Right renal cortex interstitium (tissue), 3 donors: ENCODE measurements at places on chromosomes 2 and 18.

GRCh38 chr2:235383272-235383843, 110.5 kb upstream of the AGAP1 start:
- no peak for DNase-seq

DNA sequence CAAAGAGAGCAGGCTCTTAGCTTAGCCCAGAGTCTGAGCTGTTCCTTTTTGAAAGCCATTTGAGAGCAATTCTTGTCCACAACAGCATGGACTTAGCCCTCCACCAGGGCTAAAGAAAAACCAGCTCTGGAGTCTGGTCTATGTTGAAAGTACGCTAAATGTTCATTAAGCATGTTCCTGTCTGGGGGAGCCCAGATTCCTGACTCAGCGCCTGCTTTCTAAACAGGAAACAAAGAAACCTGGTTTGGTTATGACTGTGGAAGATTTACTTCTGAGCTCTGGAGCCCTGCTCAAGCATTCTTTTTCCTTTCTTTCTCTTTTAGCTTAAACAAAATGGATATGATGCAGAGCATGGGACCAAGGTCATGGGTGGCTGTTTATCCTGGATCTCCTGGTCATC, 279.8 kb downstream of the RBM43 start:
- DNase-seq = no peak

- no peak for DNase-seq
Measured at GRCh38 chr2:215528555-215528954, 92.7 kb upstream of the FN1 start.

- no peak for DNase-seq
Measured at GRCh38 chr2:53843595-53843994, 16.2 kb downstream of the GPR75 start.

DNA sequence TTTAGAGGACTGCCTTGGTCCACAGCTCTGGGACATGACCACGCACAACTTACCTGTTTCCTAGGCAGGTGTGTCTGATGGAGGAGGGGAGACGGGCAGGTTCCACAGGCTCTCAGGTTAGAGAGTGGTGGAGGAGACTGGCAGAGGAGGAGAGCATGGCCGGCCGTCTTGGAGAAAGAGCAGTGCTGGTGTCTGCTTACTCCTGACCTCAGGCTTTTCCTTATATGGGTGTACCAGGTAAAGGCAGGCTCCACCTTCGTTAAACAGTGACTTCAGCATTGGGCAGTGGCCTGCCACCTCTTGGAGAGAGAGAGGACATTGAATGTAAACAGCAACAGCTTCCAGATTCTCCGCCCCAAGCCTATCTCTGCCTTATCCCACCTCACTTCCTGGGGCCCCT, at the start of gene CAPN13:
Gene CAPN13, minus strand, starts transcription at position 198 of the 400 bp plus-strand sequence. CDS start 20,121 bp downstream, outside the sequence.
- DNase-seq = no peak

- no peak for DNase-seq
Measured at GRCh38 chr2:226623587-226624368, 175.8 kb downstream of the IRS1 start.

- DNase-seq = no peak
Measured at GRCh38 chr18:65547046-65547445, 203.8 kb upstream of the CDH7 start.

DNA sequence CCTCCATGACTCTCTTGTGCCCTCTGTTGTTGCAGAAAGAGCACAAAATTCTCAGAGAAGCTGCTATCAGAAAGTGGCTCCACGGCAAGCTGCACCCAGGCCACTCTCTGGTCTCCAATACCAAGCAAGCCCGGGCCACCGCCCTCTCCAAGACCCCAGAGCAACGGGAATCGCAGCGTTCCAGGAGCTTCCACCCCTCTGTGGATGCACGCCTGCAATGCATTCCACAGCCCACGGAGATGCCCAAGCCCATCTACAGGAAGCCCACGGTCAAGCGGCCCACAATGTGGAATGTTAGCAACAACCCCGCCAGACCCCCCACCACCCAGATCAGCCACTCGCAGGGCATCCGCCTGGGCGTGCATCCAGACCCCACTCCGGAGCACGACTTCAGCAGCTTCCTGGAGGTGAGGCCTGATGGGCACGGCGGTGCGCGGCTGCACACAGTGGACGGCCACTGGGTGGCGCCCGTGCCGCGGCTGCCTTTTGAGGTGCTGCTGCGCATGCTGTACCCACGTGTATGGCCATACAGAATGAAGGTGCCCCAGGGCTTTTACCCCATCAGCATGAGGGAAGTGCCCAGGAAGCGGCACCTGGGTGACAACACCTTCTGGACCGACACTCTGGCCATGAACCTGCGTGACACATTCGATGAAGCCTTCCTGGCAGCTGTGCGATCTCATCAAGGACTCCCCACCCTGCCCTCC, 6.3 kb downstream of the ANKRD53 start:
- no peak for DNase-seq

DNA sequence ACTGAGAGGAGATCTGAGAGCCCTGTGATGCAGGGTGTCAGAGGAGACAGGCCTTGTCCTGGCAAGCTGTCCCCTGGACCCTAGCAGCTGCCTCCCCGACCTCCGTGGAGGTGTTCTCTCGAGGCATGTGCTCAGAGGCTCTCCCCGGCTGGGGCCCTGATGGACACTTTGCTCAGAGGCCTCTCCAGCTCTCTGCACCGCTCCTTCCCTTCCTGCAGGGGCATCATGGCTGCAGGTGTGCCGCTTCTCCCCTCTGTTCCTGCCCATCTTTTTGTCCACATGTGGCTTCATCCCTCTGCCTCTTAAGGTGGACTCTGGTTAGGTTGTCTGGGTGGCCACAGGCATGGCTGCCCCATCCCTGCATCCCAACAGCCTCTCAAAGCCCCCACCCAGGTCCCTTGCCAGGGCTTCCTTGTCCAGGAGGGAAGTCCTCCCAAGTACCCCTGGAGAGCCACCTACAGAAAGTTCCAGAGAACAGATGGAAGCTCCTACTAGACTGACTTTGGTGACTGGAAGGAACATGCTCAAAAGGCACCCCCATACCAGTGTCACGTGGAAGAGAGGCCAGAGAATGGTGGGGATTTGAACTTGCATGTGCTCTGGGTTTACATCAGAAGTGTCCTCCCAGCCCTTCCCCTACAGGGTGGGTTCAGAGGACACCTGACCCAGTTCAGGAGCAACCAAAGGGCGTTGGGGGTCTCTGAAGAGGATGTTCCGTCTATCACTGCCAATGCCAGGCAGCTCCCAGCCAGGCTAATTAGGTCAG, 120.4 kb downstream of the KLHL29 start:
- no peak for DNase-seq

DNA sequence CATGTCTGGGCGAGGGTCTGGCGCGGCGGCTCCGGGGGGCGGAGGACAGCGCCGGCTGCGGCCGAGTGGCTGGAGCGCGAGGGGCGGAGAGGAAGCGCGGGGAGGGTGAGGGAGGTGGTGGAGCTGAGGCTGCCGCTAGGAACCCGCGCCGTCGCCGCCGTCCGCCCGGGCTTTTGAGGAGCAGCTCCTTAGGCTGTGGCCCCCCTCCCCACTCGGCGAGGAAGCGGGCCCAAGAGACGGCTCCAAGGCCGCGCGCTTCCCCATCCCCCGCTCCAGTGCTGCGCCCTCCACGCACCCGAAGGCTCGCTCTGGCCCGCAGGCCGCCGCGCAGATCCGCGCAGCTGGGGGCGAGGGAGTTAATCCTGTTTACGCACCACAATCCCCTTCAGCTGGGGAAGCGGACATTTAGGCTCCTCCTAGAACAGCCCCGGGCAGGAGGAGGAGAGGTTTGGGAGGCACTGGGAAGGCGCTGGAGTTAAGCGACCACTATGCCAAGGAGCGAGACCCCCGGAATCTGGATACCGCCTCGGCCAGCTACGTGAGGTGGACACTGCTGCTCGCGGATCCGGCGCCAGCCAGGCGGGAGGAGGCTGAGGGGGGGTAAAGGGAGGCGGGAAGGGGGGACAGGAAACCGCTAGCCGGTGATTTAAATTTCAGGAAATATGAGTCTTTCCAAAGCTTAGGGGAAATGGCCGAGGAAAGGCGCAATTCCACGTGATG, at the start of gene CNRIP1:
Gene CNRIP1, minus strand, starts transcription at position 552 of the 720 bp plus-strand sequence. Its CDS starts 549 bp downstream, at position 3.
- DNase-seq = peak; percentile 59

DNA sequence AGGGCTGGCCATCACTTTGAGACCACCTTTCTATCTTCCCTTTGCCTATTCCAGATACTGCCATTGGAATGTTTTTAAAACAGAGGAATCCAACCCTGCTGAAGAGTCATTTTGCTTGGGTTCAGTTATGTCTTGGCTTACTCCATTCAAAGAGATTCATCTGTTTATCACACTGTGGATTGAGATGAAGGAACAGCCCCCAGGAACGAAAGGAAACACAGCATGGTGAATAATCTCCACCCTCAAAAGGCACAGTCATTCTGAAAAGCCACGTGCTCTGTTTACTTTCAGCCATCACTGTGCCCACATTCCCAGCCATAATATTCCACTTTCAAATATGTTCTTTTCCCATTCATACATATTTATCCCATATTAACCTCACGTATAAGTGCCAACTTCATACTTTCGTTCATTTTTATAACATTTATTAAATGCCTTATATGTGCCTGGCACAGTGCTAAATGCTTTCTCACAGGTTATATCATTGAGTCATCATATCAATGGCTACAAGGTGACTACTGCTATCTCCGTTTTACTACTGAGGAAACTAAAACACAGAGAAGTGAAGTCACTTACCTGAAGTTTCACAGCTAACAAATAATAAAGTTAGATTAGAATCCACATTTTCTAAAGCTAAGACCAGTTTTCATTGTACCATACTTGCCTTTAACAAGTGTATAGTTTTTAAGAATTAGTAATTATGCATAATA, 143.6 kb downstream of the OSR1 start:
- DNase-seq = no peak

GRCh38 chr18:22841840-22842239, 91.3 kb upstream of the RBBP8 start:
- DNase-seq = no peak

GRCh38 chr2:23107327-23107941, 277.5 kb upstream of the KLHL29 start:
- no peak for DNase-seq

GRCh38 chr2:65121-65520, 18.8 kb upstream of the FAM110C start:
- no peak for DNase-seq

DNA sequence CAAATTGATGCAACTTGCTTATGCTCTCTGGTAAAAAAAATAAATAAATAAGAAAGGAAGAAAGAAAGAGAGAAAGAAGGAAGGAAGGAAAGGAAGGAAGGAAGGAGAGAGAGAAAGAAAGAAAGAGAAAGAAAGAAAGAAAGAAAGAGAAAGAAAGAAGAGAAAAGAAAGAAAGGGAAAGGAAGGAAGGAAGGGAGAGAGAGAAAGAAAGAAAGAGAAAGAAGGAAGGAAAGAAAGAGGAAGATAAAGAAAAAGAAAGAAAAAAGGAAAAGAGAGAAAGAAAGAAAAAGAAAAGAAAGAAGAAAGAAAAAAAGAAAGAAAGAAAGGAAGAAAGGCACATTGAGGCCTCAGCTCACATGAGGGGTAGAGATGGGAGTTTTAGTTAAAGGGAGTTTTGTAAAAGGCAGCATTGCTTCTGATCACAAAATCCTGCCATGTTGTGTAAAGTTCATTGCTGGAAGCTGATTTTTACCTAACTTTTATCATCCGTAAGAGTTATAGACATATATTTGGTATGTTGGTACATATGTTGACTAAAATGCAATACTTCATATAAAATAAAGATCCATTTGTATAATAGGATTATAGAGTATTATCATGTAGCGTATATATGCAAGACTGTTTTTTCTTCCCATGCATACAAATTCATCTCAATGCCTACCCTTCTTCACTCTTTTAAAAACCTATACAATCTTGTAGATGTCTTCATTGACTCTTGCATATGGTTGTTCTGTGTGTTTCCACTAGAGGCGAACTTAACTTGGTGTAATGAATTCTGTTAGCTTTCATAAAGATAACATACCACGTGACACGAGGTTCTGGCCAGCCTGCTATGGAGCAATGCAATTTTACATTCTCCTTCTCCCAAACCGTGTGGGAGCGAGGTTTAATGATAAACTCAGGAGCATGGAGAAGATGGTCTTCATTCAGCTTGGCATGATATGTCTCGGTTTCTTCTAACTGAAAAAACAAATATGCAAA, 32.8 kb downstream of the MYOM1 start:
- no peak for DNase-seq

GRCh38 chr2:41686156-41686555, 361.7 kb upstream of the PKDCC start:
- DNase-seq = no peak

- no peak for DNase-seq
Measured at GRCh38 chr2:29487967-29488555, 372.8 kb downstream of the CLIP4 start.

- DNase-seq = no peak
Measured at GRCh38 chr18:8003878-8004675, 437.0 kb downstream of the PTPRM start.

- peak; percentile 73 for DNase-seq
Measured at GRCh38 chr2:218962859-218963492, 3.5 kb downstream of the CDK5R2 start.

DNA sequence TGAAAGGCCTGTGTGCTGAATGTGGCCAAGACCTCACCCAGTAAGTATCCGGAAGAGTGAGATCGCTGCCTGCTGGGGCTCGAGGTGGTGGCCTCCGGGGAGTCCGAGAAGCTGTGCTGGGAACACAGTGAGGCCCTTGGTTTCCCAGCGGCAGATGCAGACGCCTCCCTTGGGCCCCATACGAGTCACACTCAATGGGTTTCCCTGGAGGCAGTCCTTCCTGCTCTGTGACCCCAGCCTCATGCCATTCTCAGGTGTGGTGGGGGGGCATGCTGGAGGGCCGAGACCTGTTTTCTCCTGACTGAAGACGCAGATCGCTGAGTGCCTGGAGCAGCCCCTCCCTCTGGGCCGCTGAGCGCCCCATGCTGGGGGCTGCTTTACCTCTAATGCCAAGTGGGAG, 15.7 kb downstream of the CTDP1 start:
- no peak for DNase-seq

- no peak for DNase-seq
Measured at GRCh38 chr18:36095936-36096519, 28.7 kb upstream of the RPRD1A start.

DNA sequence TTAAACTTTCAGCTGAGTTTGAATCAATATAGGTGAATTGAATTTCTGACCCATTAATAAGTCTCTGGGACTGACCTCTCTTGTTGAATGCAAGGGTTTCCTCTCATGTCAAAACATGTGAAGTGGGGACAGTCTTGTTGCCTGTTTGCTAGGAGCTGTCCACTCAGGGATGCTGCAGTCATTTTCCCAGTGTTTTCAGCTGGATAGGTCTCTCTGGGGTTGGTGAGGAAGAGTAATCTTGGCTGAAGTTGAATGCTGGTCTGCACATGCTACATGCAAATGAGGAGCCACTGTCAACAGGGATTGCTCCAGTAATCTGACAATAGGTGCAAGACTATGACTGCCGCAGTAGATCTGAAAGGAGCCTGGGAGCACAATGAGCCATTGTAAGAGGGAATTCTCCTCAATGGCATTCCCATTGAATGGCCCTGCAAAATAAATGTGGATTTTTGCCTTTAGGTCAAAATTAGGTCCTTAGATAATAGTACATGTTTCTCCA, 34.1 kb upstream of the IL1RL1 start:
- DNase-seq = no peak

DNA sequence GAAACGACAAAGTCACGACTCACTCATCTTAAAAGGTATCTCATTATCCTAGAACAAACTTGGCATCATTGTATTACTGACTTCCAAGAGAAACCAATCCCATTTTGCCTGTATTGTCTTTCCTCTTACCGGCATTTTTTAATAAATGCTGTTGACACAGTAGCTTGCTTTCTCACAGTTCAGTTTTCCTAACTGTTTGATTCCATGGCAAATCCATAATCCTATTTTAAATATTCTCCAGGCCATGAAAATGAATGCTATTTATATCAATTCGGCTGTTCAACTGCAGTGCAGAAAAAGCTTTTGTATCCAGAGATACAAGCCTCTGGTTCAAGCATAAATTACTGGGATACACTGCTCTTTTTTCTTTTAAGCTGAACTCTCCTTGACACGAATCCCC, 1241.9 kb downstream of the DPP10 start:
- no peak for DNase-seq

GRCh38 chr18:24053211-24053610, 38.7 kb downstream of the TTC39C start:
- DNase-seq = no peak
